ENCODE measurements at places on chromosomes 3 and 15.

- DNase-seq: no peak
Observed at GRCh38 chr15:97691799-97692198, 268.7 kb upstream of the ARRDC4 start.

DNA sequence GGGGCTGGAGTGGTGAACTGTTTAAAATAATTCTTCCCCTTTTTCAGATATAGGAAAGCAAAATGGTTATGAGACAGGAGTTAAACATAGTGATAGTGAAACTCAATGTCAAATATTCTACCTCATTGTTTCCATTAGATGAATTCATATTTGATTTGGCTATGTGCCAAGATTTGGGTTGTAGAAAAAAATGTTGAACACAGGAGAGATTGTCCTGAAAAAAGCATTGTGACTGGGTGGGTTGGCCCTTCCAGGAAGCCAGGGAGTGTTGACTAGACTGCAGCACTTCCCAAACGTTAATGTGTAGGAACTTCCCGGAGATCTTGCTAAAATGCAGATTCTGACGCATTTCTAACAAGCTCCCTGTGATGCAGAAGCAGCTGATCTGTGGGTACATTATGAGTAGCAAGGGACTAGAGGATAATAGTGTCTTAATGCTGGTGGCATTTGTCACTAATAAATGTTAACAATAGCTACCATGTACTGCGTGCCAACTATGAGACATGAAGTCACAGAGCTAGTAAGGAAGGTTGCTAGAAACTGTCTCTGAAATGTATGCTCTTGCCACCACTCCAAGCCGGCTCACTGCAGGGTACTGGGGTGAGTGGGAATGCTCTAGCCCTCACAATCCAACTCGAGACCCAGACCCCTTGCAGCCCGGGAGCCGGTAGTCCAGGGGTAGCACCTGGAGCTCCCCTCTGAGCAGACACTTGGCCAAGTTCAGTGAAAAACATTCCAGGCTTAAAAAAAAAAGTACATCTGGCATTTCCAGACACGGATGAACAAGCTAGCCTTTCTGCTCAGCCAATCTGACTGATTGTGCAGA lies 120.6 kb downstream of the CD47 start:
- no peak for DNase-seq

- no peak for DNase-seq
Observed at GRCh38 chr15:73378089-73378488, 9.3 kb upstream of the HCN4 start.

- DNase-seq: no peak
Observed at GRCh38 chr15:48759921-48760320, 50.9 kb downstream of the CEP152 start.

- DNase-seq: no peak
Observed at GRCh38 chr3:39158148-39158715, 4.8 kb upstream of the CSRNP1 start.

GRCh38 chr3:58526515-58526957 lies 10.5 kb downstream of the ACOX2 start:
- DNase-seq: no peak

DNA sequence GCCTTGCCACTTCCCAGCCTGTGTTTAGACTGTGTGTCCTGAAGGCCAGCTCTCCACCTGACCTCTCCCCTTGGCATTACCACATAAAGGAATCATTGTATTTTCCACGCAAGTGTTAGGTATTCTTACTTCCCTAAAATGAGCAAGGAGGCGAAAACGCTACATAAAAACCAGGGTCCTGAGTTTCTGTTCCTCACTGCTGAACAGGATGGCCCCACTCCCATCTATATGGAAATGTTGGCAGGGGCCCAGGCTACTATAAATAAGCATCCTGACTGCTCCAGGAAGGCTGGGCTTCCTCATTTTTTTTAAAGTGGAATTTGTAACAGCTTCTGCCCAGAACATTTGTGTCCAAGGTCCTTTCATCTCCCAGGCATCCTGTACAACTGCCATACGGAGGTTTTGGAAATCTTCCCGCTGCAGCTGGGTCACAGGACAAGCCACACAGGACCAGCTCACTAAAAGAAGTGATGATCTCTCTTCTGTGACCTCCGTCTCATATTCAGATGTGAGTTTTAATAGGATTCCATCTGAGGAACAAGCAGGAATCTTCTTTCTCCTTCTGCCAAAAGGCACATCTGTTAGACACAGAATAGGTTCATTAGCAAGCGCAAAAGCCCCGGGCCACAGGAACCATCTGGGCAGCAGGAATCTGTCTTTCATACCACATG lies 56.4 kb upstream of the LIMD1 start:
- no peak for DNase-seq

- no peak for DNase-seq
Observed at GRCh38 chr15:52069559-52069958, 43.0 kb downstream of the BCL2L10 start.

DNA sequence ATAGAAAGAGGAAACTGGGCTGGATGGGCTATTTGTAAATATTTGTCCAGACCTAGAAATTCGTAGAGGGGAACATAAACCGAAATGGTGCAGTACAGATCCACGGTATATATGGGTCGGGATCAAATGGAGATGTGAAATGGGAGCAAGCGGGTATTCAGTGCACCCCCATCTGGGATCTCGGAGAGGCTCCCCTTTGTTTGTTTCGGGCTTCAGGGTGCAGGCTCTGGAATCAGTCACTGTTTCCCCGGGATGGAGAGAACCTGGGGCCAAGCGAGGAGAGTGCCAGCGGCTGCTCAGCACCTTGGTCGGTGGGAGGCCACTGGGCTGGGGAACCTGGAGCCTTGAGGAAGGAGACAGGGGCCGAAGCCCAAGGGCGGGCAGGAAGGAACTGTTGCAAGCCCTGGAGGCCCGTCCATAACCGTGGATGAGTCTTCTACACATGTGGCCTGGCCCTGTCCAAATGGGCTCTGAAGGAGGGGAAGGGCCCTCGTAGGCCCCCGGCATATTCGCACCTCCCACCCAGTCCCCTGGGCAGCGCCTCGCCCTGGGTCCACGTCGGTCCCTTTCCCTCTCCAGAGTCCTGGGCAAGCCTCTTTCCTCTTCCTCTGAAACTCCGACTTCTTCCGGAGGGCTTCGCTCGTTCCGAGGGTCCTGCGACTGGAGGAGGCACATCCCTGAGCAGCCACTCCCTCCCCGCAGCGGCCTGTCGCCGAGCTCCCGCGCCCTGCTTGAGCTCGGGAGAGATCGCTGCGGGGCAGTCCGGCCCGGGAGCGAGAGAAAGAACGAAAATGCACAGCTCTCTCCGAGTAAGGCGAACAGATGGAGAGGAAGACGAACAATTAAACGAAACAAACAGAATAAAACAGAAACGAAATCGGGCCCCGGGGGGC lies 3.0 kb downstream of the ISL2 start:
- no peak for DNase-seq

GRCh38 chr3:34056951-34057390 lies 258.5 kb downstream of the PDCD6IP start:
- DNase-seq: no peak

GRCh38 chr3:63951492-63952247 lies 39.5 kb upstream of the SCAANT1 start:
- DNase-seq: no peak

GRCh38 chr15:81326466-81327212 lies 2.7 kb upstream of the STARD5 start:
- DNase-seq: no peak

DNA sequence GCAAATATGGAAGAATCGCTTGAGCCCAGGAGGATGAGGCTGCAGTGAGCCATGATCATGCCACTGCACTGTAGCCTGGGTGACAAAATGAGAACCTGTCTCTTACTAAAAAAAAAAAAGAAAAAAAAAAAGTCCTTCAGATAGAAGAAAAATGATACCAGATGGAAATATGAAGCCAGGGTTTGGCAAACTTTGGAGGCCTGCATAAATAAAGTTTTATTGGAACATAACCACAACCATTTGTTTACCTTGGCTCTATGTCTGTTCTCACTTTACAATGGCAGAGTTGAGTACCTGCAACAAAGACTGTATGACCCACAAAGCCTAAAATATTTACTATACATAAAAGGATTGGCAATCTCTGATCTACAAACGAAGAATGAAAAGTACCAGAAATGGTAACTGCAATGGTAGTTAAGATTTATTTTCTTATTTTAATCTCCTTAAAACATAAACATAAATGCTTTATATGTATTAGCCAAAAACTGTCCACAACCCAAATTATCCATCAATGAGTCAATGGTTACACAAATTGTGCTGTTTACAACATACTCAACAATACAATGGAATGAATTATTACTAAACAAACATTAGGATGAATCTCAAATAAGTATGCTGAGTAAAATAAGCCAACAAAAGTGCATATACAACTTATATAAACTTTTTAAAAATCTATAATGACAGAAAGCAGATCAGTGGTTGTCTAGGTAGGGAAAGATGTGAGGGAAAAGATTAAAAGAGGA lies 41.8 kb downstream of the GOLGB1 start:
- DNase-seq: no peak

Data from natural killer cell treated with Interleukin-12 subunit alpha and Interleukin-12 subunit beta and Interleukin-15 and Interleukin-18, amount 100 ng/mL, for 72 hours (primary cell).